HT1080 (cell line): ENCODE measurements at places on chromosomes 1 and 21.

DNA sequence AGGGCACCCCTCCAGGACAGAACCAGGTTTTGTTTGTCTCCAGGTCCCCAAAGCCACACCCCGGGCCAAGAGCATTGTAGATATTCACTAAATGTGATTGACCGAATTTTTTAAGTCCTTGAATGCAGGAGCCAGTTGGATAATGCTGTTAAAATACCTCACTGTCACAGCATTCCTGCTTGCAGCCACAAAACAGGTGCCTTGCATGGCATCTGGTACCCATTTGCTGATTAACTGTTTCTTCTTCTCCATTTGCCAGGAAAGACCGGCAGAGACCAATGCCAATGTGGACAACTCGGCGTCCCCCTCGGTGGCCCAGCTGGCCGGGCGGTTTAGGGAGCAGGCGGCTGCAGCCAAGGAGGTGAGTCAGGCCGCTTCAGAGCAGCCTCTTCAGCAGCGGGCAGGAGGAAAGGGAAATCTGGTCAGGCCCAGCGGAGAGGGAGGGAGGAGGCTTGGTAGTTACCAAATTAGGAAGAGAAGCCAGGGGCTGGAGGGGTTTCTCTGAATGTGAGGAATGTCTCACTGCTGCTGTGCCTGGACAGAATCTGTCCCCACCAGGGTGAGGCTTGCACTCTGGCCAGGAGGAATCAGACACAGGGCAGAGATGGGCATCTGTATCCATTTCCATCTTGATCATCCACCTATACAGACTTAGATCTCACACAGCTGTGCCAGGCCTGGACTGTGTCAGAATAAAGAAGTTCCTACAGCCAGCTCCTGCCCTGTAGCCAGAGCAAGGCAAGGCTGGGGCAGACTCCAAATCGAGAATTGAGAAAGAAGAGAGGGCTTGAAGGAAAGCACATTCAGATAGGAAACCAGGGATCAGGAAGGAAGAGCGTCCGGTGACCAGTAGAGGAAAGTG lies 37.9 kb upstream of the MPZL1 start:
- DNase-seq, result peak; percentile 54

DNA sequence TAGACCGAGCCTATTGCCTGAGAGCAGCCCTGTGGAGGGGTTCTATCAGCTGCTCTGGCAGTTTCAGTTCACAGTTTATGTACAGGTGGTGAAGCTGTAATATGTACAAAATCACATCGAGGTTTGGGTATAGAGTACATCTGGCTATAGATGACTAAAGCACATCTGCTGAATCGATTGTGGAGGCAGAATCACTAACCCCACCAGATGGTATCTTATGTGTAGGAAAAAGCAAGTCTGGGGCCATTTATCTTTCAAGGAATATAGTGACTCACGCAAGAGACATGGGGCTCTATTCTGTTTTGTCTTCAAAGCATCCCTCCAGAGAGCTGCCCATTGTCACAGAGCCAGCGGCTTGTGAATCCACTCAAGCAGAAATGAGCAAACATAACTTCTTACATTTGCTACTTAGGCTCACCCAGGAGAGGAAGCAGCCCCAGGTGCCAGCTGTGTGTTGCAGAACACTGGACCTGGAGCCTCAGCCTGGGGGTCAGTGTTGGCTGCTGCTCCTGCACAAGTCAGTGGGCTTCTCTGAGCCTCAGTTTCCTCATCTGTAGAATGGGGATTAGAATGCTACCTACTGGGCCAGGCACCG lies 21.3 kb downstream of the MIIP start:
- peak; percentile 73 for DNase-seq

GRCh38 chr1:97277891-97278654 lies 556.5 kb downstream of the PTBP2 start:
- DNase-seq, result peak; percentile 72

DNA sequence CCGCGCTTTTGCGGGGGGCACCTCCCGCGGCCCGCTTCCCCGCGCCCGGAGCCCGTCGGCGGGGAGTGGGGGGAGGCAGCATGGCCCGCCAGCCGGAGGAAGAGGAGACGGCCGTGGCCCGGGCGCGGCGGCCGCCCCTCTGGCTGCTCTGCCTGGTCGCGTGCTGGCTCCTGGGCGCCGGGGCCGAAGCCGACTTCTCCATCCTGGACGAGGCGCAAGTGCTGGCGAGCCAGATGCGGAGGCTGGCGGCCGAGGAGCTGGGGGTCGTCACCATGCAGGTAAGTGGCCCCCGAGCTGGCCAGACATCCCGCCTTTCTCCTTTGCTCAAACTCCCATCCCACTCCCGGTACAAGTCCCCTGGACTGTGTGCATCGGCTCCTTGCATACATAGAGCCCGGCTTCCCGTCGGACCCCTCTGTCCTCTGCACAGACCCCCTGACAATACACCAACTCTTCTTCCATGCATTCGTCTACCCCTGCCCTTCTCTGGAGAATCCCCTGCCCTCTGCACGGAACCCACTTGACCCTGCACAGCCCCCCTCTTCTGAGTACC lies 812 bp downstream of the CACHD1 start:
- DNase-seq, result peak; percentile 13

- no peak for DNase-seq
Observed at GRCh38 chr1:7196036-7196911, 411.0 kb downstream of the CAMTA1 start.

DNA sequence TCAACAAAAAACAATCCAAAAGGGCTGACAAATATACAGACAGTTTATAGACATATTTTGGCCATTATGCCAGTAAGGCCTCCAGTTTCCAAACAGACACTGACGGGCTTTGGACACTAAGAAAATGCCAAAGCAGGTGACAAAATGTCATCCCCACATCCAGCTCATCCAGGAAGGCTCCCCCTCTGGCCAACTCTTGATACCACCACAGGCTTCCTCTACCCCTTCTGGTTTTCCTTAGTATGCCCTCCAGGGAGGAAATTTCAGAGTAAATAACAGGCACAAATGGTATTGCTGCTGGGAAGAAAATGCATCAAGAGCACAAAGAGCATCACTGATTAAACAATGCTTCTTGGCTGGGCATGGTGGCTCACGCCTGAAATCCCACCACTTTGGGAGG lies 225.3 kb downstream of the VAV3 start:
- DNase-seq, result no peak

DNA sequence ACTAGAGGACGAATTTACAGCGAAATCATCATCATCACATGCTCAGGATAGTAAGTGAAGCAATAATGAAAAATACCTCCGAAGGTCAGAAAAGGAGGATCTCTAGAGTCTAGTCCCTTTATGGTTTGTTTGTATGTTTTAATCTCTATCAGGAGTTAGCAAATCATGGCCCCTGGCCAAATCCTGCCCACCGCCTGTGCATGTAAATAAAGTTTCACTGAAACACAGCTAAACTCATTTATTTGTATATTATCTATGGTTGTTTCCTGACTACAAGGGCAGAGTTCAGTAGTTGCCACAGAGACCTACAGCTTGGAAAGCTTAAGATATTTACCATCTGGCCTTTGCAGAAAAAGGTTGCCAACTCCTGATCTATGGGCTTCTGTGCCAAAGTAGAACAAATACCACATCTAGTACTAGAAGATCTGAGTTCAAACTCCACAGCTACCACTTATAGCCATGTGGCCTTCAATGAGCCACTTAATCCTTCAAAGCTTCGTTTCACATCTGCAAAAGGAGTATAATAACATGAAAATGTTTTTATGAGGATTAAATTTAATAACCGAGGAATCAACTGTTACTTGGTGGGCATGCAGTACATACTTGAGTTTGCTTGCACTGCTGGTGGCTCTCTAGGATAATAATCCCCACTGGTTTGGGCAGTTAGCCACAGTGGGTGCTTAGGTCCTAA lies 94.0 kb upstream of the KIF26B start:
- DNase-seq, result no peak

- DNase-seq, result no peak
Observed at GRCh38 chr1:86950712-86951419, 36.4 kb downstream of the HS2ST1 start.
